Vein endothelial cell (primary cell): ENCODE measurements at places on chromosomes 4 and X. TPM values are rescaled to one million over a fixed set of nuclear protein-coding genes. Genes with fewer than 3 reads are reported as not detected.

The TLR6 gene
- total RNA-seq, result 2.3 and 4.8 TPM in 2 replicates

The FANCB gene
- total RNA-seq, result 2.6 and 6.0 TPM in 2 replicates

The TRO gene
- 2.9 and 4.5 TPM in 2 replicates for total RNA-seq

The MAGEB5 gene
- not detected in 2 replicates for total RNA-seq

The ALPK1 gene
- total RNA-seq, result 7.5 and 8.5 TPM in 2 replicates

The TMPRSS11D gene
- total RNA-seq, result 0.29 TPM in 1 of 2 replicates, not detected in the other

The KCNE5 gene
- total RNA-seq, result under 0.01 and 0.38 TPM in 2 replicates

The SH3D19 gene
- total RNA-seq, result 125 and 149 TPM in 2 replicates

The MAGEB10 gene
- not detected in 2 replicates for total RNA-seq

The PDZD11 gene
- 34.2 and 45.7 TPM in 2 replicates for total RNA-seq

The MAGEB17 gene
- total RNA-seq, result not detected in 2 replicates
